ENCODE measurements at places on chromosomes 13 and 19.
A peak's percentile ranks its signal among the peaks of the same experiment; 100 is the strongest.

- DNase-seq: no peak
Observed at GRCh38 chr13:32316501-32316900, 1.2 kb downstream of the BRCA2 start.

GRCh38 chr19:13681509-13681908, 82.8 kb upstream of the MRI1 start:
- no peak for DNase-seq

DNA sequence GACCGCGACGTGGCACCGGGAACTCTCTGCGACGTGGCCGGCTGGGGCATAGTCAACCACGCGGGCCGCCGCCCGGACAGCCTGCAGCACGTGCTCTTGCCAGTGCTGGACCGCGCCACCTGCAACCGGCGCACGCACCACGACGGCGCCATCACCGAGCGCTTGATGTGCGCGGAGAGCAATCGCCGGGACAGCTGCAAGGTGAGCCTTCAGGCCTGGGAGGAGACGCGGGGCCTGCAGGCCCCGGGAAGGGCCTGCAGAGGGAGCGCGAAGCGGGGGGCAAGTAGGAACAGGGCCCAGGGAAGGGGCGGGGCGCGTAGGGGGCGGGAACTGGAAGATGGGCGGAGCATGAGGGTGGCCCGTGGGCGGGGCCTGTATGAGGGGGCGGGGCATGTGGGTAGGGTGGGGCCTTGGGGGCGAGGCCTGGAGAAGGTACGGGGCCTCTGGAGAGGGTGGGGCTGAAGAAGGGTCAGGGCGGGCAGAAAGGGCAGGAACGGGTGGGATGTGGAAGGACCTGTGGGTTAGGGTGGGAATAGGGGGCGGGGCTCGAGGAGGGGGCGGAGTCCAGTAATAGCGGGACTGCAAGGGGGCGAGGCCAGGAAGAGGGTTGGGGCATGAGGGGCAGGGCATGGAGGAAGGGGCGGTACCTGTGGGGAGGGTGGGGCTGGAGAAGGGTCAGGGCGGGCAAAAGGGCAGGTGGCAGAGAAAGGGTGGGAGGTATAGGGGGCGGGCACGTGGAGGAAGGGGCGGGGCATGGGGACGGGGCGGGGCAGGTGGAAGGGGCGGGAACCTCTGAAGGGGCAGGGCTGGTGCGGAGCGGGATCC, 2.5 kb downstream of the CFD start:
- DNase-seq: no peak

DNA sequence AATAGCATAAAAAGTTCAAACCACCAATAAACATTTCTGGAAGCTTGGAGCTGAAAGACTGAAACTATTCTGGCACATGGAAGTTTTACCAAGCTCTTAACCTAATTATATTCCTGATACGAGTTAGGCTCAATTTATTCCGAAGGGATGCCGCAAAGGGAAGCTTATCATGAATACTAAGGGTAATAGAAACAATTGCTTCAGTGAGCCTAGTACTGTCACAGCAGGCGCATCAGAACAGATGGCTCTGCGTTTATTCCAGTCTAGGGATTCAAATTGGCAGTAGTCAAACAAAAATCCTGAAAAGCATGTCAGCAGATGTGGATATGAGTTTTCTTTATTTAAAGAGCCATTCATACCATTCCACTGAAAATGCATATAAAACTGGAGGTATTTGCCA, 779.5 kb downstream of the GPC5 start:
- no peak for DNase-seq

- DNase-seq: no peak
Observed at GRCh38 chr13:114111577-114111976, 20.8 kb downstream of the RASA3 start.

DNA sequence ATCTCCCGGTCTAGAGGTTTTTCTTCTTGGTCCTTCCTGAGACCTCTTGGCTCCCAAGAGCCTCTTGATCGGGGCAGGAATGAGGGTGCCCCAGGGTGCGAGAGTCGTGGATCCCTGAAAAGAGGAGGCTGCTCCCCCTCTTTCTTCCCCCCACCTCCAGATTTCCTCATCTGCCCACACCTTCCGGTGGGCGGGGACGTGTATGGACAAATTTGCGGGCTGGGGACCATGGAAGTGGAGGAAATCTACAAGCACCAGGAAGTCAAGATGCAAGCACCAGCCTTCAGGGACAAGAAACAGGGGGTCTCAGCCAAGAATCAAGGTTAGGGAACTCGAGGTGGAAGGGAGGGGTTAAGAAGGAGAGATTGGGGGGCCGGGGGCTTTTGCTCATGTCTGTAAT, at the start of gene MCEMP1:
Gene MCEMP1, plus strand, starts transcription at position 237 of the 400 bp plus-strand sequence. Its CDS starts 31 bp downstream, at position 268.
- DNase-seq: no peak

GRCh38 chr19:40403262-40403984, 9.8 kb downstream of the PRX start:
- peak; percentile 66 for DNase-seq

- DNase-seq: peak; percentile 30
Observed at GRCh38 chr19:48999481-49000325, 6.0 kb downstream of the RUVBL2 start.

- no peak for DNase-seq
Observed at GRCh38 chr19:56566904-56567273, 379 bp upstream of the ZNF470 start.

DNA sequence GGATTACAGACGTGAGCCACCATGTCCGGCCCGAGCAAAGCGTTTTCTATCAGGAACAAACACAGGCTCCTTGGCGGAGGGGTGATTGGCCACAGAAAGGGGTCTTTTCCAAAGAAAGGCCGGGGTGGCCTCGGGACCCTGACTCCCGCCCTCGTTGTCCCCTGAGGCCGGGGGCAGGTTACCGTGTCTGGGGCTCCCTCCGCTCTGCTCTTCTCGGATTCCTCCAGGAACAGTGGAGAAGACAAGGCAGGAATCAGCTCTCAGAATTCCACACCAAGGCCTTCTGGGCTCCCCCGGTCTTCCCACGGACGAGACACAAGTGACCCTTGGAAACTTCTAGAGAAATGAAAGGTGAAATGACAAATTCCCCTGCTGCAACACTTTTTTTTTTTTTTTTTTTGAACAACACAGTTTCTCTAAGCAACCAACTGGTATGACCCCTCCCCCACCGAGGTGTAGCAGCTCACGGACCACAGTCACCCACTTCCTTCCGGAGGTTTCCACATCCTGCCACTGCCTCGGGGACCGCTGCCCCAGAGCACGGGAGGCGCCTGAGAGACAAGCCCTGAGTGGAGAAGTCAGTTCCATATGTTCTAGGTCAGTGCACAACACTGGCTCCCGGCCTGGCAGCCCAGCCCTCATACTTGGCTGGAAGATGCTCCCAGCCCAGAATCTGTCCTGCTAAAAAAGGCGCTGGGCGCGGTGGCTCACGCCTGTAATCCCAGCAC, 11.0 kb downstream of the MOB3A start:
- no peak for DNase-seq

DNA sequence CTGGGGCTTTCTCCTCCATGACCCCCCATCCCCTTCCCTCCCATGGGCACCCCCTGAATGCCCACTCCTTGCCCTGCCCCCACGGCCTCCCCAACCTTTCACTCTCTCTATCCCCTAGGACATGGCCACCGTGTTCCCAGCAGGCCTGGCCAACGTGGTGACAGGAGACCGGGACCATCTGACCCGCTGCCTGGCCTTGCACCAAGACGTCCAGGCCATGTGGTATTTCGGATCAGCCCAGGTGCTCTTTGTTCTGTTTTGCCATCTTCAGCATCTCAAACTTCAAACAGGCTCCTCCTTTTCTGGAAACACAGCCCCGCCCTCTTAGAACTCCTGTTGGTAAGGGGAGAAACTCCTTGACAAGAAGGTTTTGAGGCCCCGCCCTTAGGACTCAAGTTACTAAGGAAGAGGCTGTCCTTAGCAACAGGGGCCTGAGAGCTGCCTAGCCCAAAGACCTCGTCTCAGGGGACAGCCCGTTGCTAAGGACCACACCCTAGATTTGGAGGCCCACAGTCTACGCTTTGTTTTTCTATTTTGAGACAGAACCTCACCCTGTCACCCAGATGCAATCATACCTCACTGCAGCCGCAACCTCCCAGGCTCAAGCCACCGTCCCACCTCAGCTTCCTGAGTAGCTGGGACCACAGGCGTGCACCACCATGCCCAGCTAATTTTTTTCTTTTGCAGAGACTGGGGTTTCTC, 5.1 kb upstream of the FLT3LG start:
- DNase-seq: no peak

GRCh38 chr19:11164879-11165406, 9.4 kb upstream of the SPC24 start:
- no peak for DNase-seq

DNA sequence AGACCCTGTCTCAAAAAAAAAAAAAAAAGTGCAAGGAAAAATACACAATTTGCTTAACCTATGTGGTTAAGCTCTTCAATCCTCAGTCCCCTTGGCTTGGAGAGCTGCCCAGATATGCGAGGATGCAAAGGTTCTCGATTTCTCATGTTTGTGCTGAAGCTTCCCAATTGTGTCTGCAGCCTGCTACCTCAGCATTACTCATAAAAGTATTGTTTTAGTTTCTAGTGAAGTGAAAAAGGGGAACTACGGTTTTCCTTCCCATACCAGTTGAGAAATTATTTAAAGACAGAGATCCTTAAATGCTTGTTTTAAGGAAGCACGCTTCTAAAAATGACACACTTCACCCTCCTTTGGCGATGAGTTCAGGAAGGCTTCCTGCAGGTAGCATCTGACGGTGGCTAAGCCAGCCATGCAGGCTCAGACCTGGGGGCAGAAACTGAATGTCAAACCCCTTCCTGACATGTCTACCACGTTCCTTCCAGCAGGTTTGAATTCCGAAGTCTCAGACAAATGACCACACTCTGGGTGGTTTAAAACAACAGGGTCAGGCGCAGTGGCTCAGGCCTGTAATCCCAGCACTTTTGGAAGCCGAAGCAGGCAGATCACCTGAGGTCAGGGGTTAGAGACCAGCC, 47.9 kb downstream of the RUBCNL start:
- DNase-seq: no peak

DNA sequence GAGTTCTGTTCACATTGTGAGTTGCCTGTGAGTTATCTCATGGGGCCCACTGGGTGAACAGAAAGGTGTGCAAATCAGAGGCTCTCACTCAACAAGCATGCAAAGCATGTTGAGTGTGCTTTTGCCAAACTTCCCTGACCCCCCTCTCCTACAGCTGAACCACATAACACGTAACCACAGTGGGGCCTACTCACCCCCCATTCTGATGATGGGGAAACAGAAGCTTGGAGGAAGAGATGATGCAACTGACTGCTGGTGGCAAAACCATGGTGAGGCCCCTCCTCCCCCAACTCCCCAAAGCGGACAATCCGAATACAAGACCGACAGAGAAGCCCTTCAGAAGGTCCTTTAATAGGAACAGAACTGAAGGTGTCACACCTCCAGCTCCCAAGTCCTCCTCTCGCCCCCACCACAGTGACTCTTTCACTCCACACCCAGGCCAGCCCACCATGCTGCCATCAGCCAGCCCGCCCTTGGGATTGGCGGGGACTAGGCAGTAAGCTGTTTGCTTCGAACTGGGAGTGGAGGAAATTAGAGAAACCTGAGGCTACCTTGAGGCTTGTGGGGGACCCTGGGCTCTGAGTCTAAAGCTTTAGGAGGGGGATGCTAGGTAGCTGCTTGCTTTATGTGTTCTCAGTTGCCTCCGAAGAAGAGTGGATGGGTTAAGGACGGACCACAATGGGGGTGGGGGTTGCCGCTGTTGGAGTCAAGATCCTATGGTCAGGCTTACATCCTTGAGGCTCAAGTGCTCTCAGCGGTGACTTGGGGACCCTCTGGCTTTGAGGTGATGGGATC, 3.8 kb downstream of the ZNF784 start:
- no peak for DNase-seq

GRCh38 chr13:114112826-114113322, 19.5 kb downstream of the RASA3 start:
- no peak for DNase-seq

- DNase-seq: peak; percentile 75
Observed at GRCh38 chr19:52991484-52991883, 22.2 kb upstream of the ERVV-1 start.

DNA sequence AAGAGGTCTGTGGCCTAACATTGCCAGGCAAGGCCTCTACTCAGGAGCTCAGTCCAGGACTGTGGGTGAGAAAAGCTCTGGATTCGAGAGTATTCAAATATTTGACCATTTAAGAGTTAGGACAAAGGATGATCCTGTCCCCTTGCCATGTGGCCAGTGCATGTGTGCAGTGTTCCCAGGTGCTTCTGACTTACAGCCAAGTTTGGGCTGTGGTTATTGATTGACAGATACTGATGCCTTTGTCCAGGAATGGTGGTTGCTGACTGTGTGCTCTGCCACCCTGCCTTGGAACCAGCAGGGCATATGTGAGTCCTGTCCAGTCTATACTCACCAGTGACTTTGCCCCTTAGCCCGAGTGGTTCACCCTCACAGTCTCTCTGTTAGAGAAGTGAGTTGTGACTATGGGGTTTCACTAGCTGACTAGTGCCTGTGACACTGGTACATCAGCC, 51.9 kb downstream of the GARRE1 start:
- no peak for DNase-seq

DNA sequence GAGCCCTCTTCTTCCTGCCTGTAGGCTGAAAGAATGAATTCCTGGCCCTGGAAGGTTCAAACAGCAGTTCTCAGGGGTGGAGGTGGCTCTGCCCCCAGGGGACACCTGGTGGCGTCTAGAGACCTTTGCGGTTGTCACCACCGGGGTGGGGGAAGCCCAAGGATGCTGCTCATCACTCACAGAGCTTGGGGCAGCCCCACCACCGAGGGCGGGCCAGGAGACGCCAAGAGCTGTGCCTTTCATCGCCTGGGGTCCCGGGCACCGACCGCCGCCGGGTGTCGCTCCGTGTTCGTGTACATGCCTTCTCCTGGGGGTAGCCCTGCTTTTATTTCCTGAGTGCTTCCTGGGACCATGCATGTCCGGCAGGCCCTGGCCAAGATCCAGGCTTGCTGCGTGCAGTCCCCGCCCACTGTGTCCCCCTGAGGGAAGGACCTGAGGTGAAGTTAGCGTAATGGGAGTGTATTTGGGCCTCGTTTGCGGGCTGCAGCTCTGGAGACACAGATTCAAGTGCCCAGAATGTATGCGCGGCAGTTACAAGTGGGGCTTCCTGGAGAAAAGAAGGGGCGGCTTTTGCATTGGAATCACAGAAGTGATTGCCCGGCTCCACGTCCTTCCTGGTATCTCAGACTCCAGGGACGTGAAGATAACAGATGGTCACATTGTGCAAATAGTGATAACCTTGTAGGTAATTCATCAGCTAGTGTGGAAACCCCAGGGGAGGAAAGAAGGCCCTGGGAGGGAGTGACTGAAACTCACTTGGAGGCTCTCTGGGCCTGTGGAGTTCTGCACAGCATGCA, 7.8 kb downstream of the DOT1L start:
- no peak for DNase-seq

GRCh38 chr13:98105929-98106336, 37.0 kb upstream of the FARP1 start:
- DNase-seq: no peak

All from pulmonary artery endothelial cell (primary cell).